ENCODE measurements at places on chromosomes 1 and 21.

- DNase-seq = no peak
Observed at GRCh38 chr1:116556289-116557006, 14.4 kb downstream of the CD58 start.

DNA sequence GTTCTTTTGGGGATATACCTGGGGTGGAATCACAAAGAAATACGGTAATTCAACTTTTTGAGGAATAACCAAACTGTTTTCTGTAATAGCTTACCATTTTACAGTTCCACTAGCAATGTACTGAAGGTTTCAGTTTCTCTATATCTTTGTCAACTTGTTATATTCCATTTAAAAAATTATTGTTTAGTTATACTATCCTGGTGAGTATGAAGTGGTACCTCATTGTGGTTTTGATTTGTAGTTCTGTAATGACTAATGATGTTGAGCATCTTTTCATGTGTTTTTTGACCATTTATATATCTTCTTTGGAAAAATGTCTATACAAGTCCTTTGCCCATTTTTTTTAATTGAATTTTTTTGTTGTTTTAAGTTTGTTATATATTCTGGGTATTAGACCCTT, 39.4 kb downstream of the MAST2 start:
- DNase-seq = no peak

- no peak for DNase-seq
Observed at GRCh38 chr1:18668750-18669404, 38.2 kb downstream of the PAX7 start.

- no peak for DNase-seq
Observed at GRCh38 chr1:155884031-155884960, 24.9 kb downstream of the SYT11 start.

DNA sequence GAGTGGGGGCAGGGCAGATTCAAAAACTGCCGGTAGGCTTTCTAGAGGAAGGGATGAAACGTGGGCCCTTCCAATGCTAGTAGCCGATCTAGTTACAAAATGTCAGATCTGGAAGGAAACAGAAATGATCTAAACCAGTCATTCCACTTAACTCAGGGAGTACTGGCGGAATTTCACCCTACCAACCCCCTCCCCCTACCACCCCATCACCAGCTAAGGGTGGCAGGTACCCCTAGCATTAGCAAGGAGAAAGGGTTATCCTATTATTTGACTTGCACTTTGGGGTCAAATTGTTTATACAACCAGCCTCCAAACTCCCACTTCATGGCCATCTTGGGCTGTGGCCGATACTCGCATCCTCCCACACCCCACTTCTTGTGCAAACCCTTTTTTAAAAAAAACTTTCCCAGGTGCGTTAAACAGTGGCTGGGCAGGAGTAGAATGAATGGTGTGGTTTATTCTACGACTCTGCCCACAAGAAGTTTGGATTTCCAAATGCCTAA, 644 bp upstream of the MRPL24 start:
- no peak for DNase-seq

DNA sequence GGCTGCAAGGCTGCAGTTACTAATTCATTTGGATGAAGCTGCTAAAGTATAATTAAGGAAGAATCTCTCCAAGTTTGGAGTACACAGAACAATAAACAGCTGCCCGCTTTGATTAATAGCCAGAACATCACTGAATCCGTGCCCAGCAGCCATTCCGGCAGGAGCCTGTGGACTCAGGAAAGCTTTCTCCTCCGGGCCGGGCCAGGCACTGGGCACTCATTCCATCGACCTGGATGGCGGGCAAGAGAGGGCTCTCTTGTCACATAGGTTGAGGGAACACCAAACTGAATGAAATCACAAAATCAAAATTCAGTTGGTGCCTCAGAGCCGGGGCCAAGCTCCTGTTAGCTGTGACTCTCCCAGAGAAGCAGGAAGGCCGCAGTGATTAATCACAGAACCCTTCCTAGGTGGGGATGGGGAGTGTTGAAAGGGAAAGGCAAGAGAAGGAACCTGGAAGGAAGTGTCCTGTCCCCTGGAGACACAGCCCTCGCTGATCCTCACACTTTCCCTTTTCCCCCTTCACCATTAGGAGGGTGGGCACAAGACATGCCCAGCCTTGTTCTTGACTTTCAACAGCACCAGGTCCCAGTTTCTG, 306.7 kb downstream of the NPHP4 start:
- no peak for DNase-seq

DNA sequence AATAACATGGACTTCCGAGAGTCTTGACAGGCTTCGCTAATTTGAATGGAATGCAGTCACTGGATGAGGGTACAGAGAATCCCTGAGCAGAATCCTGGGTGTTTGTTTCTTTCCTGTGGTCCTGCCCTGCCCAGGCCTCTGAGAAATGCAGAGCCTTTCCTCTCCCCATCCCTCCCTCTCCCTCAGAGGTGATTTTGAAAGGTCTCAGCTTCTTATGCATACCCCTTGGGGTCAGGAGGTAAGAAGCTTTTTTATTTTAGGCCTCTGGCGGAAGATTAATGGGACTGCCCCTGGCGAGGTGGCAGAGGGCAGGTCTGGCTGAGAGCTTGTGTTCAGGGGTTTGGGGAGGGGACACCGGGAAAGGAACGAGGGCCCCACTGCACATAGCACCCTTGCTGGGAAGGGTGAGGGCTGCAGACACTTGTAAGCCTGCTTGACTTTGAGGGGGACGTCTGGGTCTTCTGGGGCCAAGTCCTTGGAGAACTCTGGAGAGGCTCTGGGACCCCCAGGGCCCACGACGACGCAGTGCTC, 116.5 kb upstream of the SLC45A1 start:
- DNase-seq = no peak

DNA sequence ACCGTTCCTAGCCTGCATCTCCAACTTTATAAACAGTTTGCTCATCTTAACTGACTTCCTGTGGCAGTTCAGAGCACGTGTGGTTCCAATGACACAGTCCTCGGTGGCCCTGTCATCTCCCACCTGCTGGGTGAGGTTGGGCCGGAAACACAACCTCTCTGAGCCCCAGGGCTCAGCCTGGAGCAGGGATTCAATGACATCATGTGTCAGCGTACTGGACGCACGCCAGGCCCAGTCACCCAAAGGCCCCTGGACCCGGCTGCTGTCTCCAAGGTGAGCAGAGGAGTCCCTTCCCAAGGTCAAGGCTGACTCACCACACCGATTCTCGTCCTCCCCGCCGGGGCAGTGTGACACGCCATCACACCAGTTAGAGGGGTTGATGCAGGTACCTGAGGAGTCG, 19.9 kb downstream of the TMPRSS2 start:
- DNase-seq = no peak

GRCh38 chr1:226985239-226985838, 45.2 kb downstream of the COQ8A start:
- DNase-seq = no peak

Data from RPMI8226 (cell line).